ENCODE measurements at places on chromosomes 12 and 14.

DNA sequence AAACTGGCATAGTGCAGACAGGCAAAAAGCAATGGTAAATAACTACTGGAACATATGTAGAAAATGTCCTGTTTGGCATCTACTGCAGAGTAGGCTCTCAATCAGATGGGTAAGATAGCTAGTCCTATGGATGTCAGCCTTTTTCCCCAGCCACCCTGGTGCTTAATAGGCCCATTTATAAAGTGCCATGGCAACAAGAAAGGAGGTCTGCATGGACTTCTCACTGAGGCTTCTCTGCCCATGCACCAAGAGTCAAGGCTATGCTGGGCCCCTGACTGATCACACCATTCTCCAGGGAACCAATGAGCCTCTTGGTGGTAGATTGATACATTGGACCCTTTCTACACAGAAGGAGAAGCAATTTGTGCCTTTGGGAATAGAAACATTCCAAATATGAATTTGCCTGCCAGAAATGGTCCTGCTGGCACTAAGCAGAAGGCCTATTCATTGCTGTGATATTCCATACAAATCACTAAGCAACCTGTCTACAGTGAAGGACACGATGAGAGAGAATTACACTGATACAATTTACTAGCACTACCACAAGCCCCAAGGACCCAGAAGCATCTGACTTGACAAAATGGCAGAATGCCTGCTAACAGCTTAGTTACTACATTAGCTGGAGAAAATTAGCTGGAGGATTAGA is 43.8 kb downstream of the RESF1 start:
- no peak for DNase-seq

- DNase-seq: no peak
Observed at GRCh38 chr12:122368361-122369073, 54.0 kb downstream of the CLIP1 start.

GRCh38 chr12:98403385-98403784 is 112.0 kb upstream of the TMPO start:
- no peak for DNase-seq

DNA sequence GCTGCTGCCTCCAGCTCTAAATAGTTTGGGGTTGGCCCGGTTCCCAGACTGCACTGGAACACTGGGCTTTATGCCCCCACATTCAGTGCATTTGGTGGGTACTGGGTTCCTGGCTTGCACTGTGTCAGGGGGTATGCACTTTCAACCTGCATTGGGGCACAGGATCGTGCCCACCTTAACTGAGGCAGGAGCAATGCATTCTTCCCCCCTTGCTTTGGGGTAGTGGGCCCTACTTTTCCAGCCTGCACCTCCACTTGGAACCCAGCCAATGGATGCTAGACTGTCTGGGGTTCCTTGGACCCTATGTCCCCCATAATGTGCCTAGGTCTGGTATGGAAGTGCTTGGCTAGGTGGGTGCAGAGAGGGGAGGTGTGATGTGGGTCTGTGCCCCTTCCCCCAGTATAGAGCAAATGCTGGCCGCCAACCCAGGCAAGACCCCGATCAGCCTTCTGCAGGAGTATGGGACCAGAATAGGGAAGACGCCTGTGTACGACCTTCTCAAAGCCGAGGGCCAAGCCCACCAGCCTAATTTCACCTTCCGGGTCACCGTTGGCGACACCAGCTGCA is 615 bp downstream of the TARBP2 start:
- DNase-seq: no peak
